ENCODE measurements at places on chromosomes 5 and 9.

- peak; percentile 32 for DNase-seq
Observed at GRCh38 chr9:99807276-99807852, 14.3 kb upstream of the NR4A3 start.

- DNase-seq: no peak
Observed at GRCh38 chr5:40973364-40974004, 64.2 kb downstream of the C7 start.

- DNase-seq: no peak
Observed at GRCh38 chr5:1139331-1140170, 27.7 kb upstream of the SLC12A7 start.

- DNase-seq: no peak
Observed at GRCh38 chr5:129858131-129858675, 46.1 kb upstream of the CHSY3 start.

DNA sequence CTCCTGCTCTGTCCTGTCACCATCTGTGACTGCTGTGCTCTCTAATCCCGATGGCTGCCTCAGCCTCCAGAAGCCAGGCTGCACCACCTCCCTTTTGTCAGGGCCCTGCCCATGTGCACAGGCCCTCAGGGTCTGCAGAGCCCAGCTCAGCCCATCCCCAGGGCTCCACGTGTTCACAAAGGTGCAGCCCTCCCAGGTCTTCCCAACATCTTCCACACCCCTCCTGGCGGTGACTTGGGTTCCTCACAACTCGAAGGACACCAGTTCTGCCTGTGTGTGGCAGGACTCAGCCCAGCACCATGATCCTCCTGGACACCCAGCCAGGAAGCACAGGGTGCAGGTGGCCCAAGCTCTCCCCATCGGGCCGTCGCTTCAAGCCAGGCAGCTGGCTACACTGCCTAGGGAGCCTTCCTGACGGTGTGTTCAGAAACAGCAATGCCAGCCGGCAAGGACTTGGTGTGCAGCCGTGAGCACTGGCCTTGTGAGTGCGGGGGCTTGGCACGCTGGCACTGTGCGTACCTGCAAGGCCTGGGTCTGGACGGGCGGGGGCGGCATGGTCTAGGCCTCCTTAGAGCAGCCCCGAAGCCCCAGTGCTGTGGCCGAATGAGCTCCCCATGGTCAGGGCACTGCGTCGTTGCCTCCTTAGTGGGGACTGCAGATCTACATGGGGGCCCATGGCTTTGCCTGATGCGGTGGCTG, 96.1 kb downstream of the MRPL36 start:
- no peak for DNase-seq

GRCh38 chr9:136122425-136123383, 4.0 kb upstream of the TMEM250 start:
- DNase-seq: no peak

DNA sequence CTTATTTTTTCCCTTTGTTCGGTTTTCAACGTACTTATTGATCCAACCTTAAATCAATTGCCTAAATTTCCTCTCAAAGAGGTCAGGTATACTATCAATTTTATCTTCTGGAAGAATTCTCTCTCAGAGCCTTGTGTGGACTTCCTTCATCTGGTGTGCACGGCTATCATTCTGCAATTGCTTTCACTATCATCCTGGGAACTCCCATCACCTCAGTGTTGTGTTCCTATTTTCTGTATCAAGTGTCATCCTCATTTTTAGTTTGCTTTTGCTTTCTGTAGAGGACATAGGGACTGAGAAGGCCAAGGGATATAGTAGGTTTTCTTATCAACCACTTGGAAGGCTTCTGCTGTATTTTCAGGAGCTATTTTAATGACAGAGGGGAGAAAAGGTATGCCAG, 11.3 kb downstream of the STOM start:
- no peak for DNase-seq

DNA sequence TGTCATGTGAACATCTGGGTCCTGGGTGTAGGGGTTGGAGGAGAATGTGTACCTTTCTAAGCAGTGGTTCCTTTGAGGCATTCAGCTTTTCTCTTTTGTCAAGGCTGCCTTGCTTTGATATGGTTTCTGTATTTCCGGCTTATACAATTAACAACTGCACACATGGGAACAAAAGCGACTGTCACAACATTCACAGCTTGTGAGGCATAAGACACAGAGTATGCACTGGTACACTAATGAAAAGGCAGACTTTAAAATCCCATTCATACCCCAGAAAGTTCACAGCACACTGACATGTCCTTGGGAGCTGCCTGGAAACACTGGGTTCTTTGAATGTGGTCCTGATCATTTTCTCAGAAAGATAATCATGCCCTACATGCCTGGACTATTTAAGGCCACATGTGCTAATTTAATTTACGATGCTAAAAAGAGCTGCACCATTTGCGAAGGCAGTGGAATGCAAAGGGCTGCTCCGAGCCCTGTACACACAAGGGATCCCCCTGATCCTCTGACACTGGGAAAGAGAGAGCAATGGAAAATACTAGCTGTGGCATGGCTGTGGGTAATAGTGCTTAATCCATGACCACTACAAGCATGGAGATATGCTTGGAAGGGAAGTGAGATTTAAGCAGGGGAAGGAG, 131.8 kb downstream of the EFNA5 start:
- DNase-seq: no peak

GRCh38 chr5:169333518-169333917, 32.6 kb upstream of the SLIT3 start:
- DNase-seq: no peak

- no peak for DNase-seq
Observed at GRCh38 chr5:16431490-16431889, 34.1 kb downstream of the ZNF622 start.

DNA sequence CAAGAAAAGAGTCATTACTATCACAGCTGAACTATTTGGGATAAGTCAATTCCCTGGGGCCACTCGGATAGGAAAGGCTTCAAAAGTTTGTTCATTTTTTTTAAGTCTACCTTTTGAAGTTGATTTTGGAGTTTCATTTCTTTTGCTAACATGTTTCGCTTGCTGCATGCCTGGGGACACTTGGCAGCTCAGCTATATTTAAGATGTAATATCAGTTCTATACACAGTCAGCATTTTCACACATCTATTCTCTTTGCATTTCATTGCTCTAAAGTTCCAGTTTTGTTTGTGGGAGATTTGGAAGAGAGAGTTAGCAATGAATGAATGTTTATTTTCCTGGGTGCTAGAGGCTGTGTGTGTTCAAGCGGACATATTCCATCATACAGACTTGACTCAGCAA, 445.2 kb upstream of the GRAMD2B start:
- DNase-seq: no peak

Data from astrocyte (in vitro differentiated cells and primary cell).